Activated CD4-positive, alpha-beta memory T cell treated with anti-CD3 and anti-CD28 coated beads for 36 hours (primary cell): ENCODE measurements at places on chromosomes 7 and 10.
A peak's percentile ranks its signal among the peaks of the same experiment; 100 is the strongest.

- DNase-seq, result peak; percentile 60
These were observed 15.5 kb downstream of the CYTH3 start for GRCh38 chr7:6256677-6257535.

- no peak for DNase-seq
These were observed 290.3 kb downstream of the CDK14 start for GRCh38 chr7:90886416-90886815.

DNA sequence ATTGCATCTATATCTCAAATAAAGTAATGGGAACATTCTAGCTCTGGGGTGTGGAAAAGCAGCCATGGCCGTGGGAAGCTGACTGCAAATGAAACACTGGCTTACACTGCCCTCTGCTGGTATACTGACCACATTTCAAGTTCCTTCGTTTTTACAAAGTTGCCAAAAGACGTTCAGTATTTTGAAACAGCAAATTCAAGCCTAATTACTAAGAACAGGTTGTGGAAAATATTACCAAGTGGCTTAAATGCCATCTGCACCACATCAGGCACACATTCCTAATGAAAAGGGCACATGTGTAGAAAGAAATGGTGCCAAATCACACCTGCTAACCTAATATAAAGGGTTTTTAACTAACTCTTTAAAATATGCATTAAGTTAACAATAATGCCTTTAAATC is 83.9 kb downstream of the JAZF1 start:
- peak; percentile 42 for DNase-seq

GRCh38 chr10:100806356-100806645 is 60.9 kb downstream of the PAX2 start:
- DNase-seq, result no peak

- DNase-seq, result peak; percentile 55
These were observed 225.0 kb downstream of the CELF2 start for GRCh38 chr10:11242443-11243387.

- no peak for DNase-seq
These were observed 398.5 kb downstream of the REEP3 start for GRCh38 chr10:63919575-63920279.

GRCh38 chr7:117970801-117971200 is 97.6 kb upstream of the CTTNBP2 start:
- DNase-seq, result no peak

DNA sequence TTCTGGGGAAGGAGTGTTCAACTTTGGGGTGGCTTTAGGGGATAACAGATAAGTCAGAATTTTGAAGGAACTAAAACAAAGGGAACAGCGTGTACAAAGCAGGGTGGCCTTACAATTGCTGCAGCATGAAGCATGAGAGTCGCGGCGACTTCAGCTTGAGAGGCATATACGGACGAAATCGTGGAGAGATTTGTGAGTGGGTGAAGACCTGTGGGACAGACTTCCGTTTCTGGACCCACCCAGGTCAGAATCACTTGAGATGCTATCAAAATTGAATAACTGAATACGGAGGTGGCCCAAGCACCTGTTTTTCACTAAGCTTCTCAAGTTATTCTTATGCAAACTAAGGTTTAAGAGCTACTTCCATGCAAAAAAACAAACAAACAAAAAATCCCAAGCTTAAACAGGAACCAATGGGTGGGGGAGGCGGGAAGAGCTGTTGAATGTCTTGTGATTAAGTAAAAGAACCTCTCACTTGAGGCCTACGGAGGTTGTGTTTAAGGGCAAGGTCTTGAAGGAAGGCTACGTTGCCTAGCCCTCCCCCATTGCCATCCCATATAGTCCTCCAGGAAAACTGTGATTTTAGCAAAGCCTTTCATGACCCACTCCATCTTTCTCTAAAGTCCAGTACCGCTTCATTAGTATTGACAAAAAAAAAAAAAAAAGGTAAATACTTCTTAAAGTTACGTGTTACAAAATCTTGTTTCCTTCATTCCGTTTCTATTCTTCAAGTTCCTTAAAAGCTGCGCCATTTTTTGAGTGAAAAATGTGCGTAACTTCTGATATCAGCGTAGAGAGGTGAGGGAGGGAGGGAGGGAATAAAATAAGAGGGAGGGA is 1.3 kb upstream of the TRIM24 start:
- no peak for DNase-seq

DNA sequence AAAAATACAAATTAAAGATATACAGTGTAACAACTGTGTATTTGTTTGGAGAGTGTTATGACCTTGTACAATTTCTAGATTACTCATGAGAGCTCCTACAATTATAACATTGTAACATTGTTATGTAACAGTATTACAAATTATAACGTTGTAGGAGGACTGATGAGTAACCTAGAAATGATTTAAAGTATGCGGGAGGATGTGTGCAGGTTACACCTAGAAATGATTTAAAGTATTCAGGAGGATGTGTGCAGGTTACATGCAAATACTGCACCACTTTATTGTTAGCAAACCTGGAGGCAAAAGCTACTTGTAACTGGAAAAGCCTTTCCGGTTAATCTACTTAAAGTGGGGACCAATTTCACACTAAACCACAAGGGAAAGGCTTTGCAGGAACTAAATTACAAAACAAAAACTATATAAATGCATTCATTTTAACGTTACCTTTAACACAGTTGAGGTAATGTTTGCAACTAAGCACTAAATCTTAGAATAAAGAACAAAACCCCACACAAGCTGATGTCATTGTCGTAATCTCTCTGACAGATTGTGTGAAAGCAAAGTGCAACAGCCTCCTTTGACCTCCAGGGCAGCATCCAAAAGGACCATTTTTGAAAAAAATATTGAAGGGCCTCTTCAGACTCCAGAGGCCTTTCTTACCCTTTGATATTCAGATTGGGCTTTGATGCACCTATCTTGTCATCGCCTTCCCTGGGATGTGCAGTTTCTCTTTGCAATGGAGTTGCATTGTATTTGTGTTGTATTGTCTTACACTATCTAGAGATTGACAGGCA is 522.1 kb upstream of the FOXK1 start:
- DNase-seq, result no peak

- no peak for DNase-seq
These were observed 3.5 kb upstream of the CFAP58 start for GRCh38 chr10:104350127-104350635.

DNA sequence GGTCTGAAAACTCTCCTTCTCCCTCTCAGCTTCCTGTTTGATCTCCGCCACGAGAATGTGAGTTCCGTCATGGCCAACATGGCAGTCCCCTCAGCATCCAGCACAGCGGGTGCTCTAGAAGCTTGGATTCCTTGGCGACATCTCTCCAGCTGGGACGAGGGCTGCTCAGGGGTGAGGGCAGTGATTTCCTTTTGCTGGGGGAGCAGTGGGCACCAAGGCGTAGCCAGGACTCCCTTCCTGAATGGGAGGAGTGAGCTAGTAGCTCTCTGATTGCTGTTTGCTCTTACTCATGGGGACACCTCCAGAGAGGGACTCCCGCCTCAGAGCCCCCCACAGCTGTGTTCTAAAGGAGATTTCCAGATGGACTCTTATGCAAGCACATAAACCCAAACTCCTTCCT is 28.8 kb upstream of the CTBP2 start:
- DNase-seq, result no peak

GRCh38 chr7:42183547-42183946 is 53.5 kb downstream of the GLI3 start:
- DNase-seq, result no peak

- DNase-seq, result no peak
These were observed 120.9 kb upstream of the KAT6B start for GRCh38 chr10:74705358-74705980.

GRCh38 chr10:43649185-43649523 is 473 bp upstream of the ZNF32 start:
- no peak for DNase-seq

DNA sequence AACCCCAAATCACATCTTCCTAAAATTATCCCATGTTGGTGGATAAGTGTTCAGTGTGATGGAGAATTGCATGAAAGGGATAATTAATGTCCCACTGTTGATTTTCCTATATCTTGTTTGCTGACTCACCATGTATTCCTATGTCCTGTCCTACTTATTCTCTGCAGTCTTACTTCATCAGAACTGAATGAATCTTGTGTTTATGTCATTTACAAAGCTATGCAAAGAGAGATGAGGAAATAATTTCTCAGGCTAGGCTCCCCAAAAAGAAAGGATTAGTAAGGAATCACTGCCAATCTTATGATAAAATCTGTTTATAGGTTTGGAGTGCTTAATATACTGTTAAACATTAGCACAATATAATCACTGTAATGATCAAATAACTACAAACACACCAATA is 360.8 kb downstream of the CRPPA start:
- no peak for DNase-seq

DNA sequence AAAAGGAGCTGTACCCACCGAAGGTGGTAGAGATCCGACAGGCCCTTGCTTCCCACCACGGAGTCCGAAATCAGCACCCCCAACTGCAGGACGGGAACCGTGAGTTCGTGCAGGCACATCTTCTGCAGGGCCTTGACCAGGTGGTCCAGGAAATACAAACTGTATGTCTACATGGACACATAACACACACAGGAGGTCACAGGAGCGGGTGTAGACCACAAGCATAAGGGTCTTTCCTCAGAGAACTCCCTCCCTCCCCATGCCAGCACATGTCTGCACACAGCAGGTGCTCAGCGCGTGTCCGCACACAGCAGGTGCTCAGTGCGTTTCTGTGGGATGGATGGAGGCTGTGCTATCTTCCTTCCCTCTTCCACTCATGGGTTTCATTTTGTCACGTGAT is 69.7 kb downstream of the CFAP46 start:
- DNase-seq, result no peak

- no peak for DNase-seq
These were observed 123.5 kb upstream of the SHH start for GRCh38 chr7:155935726-155936125.

- peak; percentile 84 for DNase-seq
These were observed 25.1 kb upstream of the DDIT4 start for GRCh38 chr10:72248468-72249151.

DNA sequence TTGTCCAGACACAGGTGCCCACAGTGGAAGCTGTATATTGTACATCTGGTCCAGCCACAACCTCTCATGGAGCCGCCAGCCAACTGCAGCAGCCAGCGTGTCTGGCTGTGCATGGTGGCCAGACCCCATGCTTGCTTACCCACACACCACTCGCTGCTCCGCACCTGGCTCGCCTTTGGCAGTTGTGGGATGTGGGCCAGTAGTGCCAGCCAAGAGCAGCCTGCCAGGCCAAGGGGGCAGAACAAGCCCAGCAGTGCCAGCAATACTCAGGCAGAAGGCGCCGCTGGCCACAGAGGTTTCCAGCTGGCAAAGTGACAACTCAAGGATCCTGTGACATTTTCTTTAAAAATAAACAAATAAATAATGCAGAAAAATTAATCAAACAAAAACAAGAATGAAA is 11.7 kb upstream of the TMEM243 start:
- DNase-seq, result no peak

DNA sequence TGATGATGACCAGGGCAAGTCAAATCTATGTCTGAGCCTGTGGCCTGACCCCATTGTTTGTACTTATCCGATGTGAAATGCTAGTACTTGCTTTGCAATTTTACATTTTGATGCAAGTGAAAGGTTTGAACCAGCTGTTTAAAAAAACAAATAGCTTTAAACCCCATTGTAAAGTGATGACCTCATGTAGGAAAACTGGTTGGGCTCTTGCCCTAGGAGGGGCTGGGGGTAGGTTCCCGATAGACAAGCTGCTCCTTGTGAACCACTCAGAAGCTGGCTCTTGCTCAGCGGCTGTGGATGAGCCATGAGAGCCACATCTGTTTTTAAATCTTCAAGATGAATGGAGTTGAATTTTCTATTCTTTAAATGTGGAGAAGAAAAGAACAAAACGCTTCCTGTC is 185.3 kb downstream of the WDR11 start:
- DNase-seq, result no peak

DNA sequence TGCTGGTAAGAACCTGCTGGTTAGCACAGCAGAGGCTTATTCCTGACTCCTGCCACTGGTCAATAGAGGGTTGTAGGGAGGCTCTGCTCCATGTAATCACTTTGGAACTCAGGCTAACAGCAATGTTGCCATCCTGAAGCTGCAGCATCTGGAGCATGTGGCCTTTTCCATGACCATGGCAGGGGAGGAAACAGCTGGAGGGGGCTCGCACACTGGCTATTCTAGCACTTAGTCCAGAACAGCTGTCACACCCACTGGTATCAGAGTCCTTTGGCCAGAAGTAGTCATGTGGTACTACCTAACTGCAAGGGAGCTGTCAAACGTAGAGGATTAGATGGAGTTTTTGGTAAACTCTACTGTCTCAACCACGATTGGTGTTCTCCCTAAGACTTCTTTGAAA is 450.0 kb downstream of the RPS24 start:
- no peak for DNase-seq

DNA sequence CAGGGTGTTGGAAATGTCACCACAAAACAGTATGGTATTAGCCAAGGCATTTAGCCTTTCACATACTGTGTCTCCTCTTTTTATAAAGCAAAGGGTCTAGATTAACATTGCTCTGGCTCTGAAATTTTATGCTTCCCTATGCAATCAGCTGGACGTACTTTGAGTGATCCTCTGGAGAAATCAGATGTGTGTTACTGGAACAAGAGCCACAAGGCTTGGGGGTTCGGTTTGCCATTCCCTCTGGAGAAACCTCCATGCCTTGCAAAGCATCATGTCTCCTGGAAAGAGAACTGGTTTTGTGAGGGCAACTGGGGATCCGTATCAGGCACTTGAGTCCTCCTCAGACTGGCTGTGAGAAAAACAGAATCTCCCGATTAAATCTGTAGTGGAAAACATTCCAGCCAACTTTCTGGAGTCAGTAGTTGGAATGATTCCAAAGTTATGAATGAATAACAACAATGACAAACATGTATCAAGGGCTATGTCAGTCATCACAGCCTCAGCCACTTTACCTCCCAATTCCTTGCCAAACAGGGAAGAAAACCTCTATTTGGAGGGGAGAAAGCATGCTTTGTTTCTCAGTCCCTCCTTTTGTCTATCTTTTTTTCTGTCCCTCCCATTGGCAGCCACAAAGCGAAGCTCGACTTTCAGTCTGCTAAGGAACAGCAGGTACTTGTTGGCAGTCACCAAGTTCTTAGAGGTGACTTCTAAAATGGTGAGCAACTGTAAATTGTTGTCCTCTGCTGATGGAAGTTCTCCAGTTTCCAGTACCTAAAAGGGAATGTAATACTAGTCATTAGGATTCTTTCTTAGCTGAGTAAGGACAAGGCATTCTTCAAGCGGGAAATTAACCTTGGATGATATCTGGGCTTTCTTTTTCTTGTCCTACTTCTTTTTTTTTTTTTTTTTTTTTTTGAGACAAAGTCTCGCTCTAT is 864.8 kb upstream of the AUTS2 start:
- DNase-seq, result no peak
